AG04450 (cell line): ENCODE measurements at places on chromosomes 3 and 15.

GRCh38 chr15:62208367-62208766 is 43.3 kb upstream of the C2CD4B start:
- no peak for DNase-seq

- DNase-seq, result no peak
These were observed 180.4 kb upstream of the CTNNB1 start for GRCh38 chr3:41018855-41019254.

GRCh38 chr3:156207802-156208685 is 87.7 kb downstream of the KCNAB1 start:
- peak; percentile 32 for DNase-seq

DNA sequence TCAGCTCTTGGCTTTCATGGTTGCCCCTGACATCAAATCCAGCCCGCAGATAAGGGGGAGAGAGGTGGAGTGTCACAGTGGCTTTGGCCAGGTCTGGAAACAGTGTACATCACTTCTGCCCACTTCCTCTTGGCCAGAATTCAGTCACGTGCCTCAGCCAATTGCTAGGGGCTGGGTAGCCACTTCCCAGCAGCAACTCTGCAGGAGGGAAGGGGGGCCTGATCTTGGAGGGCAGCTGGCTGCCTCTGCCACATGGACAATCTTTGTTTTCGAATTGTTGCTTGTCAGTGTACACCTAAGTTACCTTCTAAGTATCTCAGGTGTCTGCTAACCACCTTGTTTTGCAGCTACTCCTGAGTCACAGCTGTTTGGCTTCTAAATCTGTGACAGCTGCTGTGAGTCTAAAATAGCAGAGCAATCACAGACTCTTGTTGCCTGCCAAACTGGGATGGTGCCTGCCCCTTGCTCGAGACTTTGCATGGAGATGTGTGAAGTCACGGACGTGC is 41.0 kb upstream of the LIMD1 start:
- DNase-seq, result no peak

GRCh38 chr3:69462022-69462825 is 76.3 kb upstream of the FRMD4B start:
- DNase-seq, result no peak

DNA sequence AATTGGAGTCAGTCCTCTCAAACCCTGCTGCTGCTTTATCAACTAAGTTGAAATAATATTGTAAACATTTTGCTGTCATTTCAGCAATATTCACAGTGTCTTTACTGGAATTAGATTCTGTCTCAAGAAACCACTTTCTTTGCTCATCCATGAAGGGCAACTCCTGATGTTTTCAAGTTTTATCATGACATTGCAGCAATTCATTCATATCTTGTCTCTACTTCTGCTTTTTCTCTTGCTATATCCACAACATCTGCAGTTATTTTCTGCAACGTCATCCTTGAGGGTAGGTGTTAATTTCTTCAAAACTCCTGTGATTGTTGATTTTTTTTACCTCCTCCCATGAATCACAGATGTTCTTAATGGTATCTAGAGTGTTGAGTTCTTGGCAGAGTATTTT is 181.6 kb downstream of the EPHA6 start:
- DNase-seq, result no peak

GRCh38 chr15:71511796-71512681 is 298.3 kb upstream of the NR2E3 start:
- DNase-seq, result no peak

- no peak for DNase-seq
These were observed 51.2 kb downstream of the IL20RB start for GRCh38 chr3:137008976-137009375.

GRCh38 chr15:57306161-57306943 is 70.0 kb upstream of the CGNL1 start:
- DNase-seq, result no peak

DNA sequence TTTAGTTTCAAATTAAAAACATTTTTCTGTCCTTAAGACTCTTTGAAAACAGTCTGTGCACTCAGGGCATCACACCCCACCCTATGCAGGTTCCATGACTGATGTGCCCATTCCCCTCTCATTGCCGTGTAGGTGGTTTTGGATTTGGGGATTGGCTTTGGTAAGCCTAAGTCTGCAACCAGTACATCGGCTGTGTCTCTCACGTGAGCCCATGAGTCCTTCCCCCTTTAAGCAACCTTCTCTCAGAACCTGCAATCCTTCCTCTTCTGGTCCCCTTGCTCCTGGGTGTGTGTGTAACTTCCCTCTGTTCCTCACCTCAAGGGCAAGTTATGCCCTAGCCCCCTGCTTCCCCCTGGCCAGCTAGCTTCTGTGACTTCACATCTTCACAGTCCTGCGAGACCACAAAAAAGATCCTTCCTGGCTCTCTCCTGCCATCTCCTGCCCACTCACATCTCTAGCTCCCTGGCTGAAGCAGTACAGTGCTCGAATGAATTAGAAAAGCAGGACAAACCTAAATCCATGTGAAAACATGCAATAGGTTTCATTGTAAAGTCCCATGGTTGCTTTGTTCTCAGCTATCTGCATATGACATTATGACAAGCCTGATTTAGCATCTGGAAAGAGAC is 126.7 kb downstream of the UACA start:
- DNase-seq, result no peak

DNA sequence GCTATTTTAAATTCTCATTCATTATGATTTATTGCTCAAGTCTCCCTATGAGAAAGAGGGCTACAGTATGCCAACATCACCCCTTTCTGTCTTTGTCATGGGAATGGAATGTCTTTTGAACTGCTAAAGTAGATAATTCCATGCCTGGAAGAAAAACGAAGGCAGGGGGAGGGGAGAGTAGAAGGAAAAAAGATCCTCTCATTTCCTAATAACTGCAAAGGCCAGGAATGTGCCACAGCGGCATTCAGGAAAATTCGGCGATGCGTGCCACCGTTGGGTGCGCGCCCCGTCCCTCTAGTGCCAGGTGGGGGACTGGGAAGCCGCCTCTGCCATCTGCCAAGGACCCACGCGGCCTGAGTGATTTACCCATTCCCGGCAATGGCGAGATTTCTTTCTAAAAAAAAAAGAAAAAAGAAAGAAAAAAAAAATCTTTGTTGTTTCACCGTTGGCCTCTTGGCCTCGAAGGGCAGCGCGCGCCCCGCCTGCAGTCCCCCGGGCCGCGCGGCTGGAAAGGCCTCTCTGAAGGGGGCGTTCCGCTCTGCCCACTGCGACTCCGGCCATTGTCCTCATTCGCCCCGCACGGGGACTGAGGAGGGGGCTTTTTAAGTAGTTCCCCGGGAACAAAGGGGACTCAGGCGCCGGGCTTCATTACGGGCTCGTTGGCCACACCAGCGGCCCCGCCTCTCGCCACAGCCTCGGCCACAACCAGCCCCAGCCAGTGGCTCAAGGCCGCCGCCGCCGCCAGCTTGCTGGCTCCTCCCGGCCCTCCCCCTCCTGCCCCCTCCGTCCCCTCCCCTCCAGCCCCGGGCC is 54.5 kb downstream of the CPN2 start:
- DNase-seq, result no peak

DNA sequence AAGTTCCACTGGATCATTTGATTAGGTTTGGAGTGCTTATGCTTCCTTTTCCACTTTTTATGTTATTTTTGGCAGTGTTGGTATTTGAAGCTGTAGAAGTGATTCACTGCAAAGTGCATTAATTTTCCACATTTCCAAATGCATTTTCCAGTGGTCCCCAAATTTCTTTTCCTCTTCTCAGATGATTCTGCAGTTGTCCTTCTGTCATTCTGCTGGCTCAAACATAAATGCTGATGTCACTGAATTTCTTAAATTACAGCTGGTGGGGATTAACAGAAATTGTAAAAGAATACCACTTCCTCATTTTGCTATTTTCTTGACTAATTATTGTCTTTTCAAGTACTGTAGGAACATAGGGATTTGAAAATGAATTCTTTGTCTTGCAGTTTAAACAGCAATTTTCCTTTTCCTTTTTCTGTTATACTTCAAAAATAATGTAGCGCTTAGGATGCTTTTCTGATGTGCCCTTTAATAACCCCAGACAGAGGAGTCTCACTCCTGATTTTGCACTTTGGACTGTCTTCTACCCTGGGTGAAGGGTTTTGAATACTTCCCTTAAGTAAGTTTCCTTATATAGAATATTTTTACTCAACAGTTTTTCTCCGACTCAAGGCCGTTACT is 25.0 kb downstream of the MITF start:
- no peak for DNase-seq

GRCh38 chr15:71678191-71678590 is 132.2 kb upstream of the NR2E3 start:
- DNase-seq, result no peak

DNA sequence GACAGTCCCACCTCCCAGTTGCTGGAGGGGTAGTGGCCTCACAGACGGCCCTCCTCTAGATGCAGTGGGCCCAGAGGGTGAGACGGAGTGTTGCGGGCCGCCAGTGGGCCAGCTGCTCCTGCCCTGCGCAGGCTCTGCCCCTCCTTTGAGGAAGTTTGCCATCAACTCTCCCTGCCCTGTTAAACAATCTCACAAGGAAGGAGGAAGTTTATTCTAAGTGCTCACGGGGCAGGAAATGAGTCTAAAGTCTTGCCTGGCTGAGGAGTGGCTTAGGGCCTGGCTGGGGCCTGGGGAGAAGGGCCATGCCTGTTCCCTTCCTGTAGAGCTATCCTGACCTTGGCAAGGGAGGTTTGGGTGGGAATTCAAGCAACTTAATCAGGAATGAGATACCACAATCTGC is at the start of gene FAM3D:
TSS of gene FAM3D (minus strand) at position 92 of the 400 bp plus-strand sequence. CDS start 11,211 bp downstream, outside the sequence.
- no peak for DNase-seq

DNA sequence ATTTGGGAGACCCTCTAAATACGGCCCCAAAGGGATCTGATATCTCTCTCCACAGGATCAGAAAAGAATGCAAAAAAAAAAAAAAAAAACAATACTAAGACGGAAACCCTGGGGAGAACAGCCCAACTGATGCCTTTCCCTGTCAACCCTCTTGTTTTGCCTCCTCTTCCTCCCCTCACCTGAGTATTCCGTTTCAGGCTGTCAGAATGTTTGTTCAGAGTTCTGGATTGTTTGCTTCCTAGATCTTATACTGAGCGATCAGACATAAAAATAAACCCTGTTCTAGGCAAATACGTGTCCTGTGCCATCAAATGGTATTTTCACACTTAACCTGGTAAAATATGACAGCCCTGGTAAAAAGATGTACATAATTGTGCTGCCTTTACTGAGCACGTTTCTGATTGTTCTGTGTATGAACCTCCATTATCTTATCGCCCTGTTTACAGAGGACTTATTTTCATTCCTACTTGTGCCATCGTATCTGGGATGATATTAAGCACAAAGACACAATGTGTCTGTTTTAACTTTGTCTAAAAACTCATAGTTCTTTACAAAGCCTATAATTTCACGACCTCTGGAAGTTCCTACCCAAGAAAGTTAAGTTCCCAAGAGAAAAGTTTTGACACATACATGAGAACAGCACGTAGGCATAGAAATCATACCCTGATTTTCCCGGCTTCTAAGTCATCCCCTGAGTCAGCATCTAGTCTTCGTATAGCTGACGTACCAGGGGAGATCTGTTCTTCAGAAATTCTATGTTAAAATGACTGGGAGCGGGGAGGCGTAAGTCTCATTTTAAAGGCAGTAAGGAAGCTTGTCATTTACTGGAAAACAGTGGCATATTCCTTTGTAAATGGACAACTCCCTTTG is 856 bp downstream of the ZBTB38 start:
- DNase-seq, result no peak

DNA sequence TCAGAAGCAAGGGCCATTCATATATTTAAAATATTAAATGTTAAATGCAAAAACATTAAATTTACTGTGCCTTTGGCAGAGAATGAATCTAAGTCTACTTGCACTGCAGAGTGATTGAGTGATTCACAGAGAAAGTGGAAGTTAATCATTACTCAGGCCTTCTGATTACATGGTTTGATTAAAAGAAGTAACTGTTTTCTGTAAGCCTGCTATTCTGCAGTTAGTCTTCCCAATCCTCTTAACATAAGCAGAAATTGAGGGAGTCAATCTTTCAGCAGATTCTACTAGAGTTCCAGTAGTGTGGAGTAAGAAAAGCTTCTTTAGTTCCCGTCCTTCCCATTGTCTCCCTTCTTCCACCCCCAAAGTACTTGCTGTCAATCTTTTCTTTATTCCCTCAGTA is 1.5 kb downstream of the NLGN1 start:
- no peak for DNase-seq

DNA sequence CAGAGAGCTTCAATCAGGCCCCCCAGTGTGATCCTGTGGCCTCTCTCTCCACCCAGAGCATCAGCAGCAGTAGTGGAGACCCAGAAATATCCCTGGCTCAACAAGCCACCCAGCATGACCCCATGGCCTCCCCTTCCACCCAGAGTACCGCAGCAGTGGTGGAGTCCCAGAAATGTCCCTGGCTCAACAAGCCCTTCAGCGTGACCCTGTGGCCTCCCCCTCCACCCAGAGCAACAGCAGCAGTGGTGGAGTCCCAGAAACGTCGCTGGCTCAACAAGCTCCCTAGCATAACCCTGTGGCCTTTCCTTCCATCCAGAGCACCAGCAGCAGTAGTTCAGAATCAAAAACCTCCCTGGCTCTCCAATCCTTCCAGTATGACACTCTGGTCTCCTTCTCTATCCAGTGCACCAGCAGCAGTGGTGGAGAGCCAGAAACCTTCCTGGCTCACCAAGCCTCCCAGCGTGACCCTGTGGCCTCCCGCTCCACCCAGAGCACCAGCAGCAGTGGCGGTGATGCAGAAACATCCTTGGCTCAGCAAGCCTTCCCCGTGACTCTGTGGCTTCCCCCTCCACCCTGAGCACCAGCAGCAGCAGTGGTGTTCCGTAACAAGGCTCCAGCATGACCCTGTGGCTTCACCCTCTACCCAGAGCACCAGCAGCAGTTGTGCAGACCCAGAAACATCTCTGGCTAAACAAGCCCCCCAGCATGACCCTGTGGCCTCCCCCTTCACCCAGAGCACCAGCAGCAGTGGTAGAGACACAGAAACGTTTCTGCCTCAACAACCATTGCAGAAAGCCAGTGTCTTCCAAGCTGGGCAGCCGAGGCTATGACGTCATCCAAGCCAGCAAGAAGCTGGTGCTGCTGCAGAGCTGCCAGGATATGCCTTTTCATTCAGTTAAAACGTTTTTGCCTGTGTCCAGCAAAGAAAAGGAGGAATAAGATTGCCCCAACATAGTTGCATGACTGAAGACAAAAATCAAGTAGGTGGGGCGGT is 61.3 kb upstream of the TAMM41 start:
- no peak for DNase-seq

GRCh38 chr3:99012051-99012450 is 110.6 kb upstream of the DCBLD2 start:
- DNase-seq, result no peak

GRCh38 chr3:118941236-118941635 is 93.4 kb downstream of the IGSF11 start:
- no peak for DNase-seq

DNA sequence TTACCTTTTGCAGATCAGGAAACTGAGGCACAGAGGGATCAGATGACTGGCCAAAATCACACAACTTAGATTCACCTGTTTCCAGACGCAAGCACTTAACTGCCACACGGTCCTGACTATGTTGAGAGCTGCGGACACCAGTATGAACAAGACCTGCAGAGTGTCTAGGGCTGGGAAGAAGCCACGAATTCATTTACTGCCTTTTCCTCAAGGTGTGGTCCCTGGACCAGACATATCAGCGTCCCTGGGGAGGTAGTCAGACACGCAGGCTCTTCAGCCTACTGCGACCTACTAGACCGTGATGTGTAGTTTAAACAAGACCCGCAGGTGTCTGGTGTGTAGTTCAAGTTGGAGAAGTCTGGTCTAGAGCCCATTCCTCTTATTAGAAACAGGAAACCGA is 541 bp upstream of the SLC6A11 start:
- no peak for DNase-seq
